Stimulated activated CD8-positive, alpha-beta memory T cell treated with anti-CD3 and anti-CD28 coated beads, Interleukin-7, amount 100 ng/mL, for 48 hours (primary cell): ENCODE measurements at places on chromosomes 12 and 14.

DNA sequence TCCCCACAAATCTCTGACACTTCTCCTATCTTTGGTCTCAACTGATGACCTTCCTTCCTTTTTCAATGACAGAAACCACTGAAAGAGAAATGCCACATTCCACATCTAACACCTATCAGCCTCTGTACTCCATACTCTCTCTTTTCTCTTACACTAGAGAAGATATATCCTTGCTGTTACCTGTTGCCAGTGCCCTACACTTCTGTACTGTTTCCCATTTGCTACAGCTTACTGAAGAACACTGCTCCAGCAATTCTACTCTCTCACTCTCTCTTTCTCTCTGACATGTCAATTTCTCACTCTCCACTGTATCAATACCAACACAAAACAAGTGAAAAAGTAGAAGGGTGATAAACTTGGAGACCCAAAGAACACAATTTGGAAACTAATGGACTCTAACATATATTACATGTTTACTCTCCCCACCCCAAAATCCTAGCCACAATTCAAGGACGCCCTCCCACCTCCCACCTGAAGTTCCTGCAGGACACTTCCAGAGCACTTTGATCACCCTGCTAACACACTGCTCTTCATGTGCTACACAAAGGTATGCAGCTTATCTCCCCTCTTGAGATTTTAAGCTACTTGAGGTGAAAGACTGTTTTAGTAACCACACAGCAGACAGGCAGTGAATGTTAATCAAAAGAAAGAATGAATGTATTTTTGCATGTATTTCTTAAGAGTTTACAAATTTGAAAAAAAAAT lies 95.0 kb downstream of the MED13L start:
- DNase-seq = no peak

DNA sequence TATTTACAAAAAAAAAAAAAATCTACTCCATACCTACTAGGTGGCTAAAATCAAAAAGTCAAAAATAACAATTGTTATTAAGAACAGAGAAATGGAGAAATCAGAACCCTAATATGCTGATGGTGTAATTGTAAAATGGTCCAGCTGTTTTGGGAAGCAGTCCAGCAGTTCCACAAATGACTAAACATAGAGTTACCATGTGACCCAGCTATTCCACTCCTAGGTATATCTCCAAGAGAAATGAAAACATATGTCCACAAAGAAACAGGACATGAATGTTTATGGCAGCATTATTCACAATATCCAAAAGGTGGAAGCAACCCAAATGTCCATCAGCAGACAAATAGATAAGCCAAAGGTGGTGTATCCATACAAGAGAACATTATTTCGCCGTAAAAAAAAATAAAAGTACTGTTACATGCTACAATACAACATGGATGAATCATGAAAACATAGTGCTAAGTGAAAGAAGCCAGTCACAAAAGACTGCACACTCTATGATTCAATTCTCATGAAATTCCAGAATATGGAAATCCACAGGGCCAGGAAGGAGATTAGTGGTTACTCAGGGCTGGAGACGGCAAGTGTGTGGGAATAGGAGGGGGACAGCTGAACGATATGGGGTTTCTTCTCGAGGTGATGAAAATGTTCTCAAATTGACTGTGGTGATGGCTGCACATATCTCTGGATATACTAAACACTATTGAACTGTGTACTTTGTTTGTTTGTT lies 9.1 kb upstream of the DPF3 start:
- no peak for DNase-seq

- peak; percentile 53 for DNase-seq
These were observed at the start of gene UNC119B for GRCh38 chr12:120710031-120710804. Gene UNC119B, plus strand, starts transcription at chr12:120710458. Its CDS starts 17 bp downstream, at chr12:120710475.

GRCh38 chr12:78183824-78184223 lies 353.1 kb downstream of the NAV3 start:
- no peak for DNase-seq

DNA sequence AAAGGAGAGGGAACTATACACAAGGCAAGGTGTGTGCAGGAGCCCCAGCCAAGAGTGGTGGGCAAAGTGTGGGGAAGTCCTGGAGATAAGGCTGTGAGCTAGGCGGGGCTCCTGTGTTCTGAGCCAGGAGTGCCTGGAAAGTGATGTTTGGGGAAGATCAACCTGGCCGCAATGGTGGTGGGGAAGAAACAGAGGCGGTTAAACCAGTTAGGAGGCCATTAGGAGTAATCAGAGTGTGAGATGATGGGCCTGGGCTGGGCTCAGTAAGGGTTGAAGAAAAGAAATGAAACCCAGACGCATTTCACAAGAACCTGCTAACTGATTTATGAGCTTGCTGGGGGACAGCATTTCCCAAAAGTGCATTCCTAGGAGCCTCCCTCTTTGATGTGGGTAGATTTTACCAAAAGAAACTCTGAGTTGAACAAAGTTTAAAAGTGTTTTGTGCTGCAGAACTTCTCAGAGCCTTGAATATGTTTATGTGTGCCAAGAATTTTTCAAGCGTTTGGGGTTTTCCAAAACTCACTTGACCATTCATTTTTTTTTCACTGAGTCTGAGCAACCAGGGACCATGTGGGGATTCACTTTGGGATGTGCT lies 34.2 kb upstream of the LRP1-AS start:
- DNase-seq = no peak

DNA sequence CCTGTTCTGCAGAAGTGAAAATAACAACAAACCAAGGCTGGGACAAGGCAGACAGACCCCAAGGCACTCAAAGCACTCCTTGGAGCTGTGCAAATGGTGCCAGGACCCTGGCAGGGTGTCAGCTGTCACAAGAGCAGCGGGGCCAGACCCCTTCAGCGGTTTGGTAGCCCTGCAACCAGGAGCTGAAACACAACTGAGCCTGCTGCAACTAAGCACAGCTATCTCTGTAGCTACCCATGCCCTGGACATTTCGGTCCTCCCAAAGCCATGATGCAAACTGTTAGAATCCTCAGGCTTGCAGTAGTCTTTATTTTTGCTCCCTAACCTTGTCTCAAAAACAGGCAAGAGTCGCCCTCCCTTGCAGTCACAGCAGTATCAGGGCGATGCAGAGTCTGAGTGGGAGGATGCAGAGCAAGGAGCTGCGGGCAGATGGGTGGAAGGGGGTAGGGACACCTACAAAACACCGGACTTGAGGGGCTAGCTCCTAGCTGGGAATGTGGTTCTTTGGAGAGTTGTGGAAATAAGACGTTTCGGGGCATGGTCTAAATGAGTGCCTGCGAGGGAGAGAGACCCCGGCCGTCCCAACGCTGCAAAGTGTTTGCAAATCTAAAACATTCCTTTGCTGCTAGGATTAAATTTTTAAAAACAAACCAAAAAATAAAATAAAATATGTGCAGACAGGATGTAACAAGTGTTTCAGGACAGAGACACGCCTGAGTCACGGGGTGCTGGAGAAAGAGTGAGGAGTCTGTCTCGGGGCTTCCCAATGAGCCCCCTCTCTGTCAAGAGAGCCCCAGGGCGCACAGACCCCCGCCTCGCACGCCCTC lies 1.0 kb downstream of the NUAK1 start:
- no peak for DNase-seq

DNA sequence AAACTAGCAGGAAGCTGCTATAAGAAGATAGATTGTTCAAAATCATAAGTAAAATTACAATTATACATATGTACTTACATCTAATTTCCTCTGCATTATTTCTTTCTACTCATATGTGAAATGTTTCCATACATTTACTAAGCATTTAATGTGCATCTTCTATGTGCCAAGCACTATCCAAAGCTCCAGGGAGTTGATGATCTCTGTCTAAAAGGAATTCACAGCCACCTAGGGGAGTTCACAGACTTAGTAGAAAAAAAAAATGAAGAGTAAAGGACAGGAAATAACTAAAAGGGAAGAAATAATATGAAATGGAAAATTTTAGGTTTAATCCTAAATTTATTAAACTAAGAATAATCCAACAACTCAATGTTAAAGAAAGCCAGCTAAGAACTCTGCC lies 91.7 kb downstream of the EFCAB11 start:
- no peak for DNase-seq

- DNase-seq = no peak
These were observed 323.7 kb upstream of the OR4E1 start for GRCh38 chr14:21997300-21997699.

GRCh38 chr12:130925666-130926015 lies 28.1 kb upstream of the ADGRD1 start:
- DNase-seq = no peak

DNA sequence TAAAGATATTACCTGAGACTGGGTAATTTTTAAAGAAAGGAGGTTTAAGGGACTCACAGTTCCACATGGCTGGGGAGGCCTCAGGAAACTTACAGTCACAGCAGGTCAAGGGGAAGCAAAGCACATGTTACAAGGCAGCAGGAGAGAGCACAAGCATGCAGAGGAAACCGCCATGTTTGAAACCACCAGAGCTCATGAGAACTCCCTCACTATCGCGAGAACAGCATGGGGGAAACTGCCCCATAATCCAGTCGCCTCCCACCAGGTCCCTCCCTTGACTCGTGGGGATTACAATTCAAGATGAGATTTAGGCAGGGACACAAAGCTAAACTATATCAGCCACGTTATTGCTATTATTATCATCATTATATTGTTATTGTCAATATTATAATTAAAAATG lies 138.7 kb downstream of the RIMBP2 start:
- DNase-seq = no peak

- no peak for DNase-seq
These were observed 1105.4 kb downstream of the VRK1 start for GRCh38 chr14:97902630-97903029.

- DNase-seq = no peak
These were observed 553.2 kb downstream of the VRK1 start for GRCh38 chr14:97350415-97350814.

- no peak for DNase-seq
These were observed 16.9 kb downstream of the ETV6 start for GRCh38 chr12:11666131-11667050.

DNA sequence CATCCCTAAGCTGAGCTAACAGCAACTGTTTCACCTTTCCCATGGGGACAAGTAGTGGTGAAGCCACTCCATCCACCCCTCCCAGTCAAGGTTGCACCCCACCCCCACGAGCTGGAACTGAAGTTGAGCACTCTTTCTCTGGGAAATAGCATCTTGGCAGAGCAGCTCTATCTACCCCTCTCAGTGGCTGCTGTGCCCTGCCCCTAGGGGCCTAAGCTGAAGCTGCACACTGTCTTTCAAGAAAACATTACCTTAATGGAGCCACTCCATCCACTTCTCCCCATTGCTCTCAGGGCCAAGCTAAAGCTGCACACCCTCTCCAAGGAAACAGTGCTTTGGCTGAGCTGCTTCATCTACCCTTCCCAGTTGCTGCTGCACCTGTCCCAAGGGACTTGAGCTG lies 170.6 kb upstream of the CCDC196 start:
- DNase-seq = no peak

DNA sequence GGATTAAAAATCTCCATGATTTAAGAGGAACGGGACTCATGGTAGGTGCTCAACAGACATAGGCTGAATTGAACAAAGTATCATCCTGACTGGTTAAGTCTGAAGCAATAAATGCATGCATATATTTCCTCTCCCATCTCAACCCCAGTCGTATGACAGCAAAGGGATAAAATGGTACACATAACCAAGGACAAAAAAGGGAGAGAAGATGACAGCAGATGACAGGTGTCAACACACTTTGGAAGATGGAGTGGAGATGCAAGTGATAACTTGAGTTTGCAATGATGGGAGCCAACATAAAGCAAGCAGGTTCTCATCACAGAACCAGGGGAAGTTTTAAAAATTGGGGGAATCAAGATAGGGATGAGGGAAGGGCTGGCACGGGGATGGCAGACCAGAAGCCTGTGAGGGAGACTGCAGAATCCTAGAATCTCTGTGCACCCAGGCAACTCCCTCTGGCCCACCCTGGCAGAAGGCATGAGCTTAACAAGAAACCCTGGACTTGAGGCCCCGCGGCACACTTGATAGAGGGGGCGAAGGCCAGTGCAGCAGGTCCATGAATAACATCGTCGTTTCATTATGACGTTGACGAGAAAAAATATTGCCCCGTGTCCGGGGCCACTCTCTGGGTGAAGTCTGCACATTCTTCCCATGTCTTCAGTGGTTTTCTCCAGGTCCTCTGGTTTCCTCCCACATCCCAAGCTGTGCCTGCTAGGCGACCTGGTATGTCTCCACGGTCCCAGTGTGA lies 5.0 kb downstream of the C1RL start:
- no peak for DNase-seq

GRCh38 chr14:68611599-68611998 lies 181.3 kb downstream of the ZFP36L1 start:
- DNase-seq = no peak

GRCh38 chr14:105497671-105498429 lies 6.8 kb downstream of the TEDC1 start:
- no peak for DNase-seq

- no peak for DNase-seq
These were observed 60.0 kb downstream of the HRK start for GRCh38 chr12:116821291-116821690.

DNA sequence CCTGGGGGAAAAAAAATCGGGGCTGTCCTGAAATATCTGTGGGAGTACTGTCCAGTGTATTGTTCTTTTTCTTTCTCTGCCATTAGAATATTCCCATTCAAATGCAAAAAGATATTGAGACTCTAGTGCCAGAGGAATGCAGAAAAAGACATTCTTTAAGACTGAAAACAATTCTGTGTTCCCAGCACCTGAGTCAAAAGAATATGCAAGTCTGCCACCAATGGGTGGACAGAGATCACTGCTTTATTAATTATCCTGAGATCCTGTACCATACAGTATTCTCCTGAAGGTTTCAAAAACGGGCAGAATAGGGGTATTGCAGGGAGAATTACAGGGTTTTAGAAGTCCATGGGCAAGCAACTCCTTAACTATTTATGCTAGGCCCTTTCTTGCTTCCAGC lies 361.8 kb downstream of the C12orf50 start:
- DNase-seq = no peak

GRCh38 chr12:11580125-11580751 lies 69.2 kb upstream of the ETV6 start:
- DNase-seq = no peak

- no peak for DNase-seq
These were observed 2.8 kb upstream of the KRAS start for GRCh38 chr12:25253371-25254068.

GRCh38 chr14:72682188-72682587 lies 211.7 kb downstream of the DPF3 start:
- DNase-seq = no peak

GRCh38 chr12:1805441-1806081 lies 14.8 kb upstream of the LRTM2 start:
- DNase-seq = no peak

- no peak for DNase-seq
These were observed 45.9 kb downstream of the PAX9 start for GRCh38 chr14:36707570-36707969.
